ENCODE measurements at places on chromosomes 4 and X.

DNA sequence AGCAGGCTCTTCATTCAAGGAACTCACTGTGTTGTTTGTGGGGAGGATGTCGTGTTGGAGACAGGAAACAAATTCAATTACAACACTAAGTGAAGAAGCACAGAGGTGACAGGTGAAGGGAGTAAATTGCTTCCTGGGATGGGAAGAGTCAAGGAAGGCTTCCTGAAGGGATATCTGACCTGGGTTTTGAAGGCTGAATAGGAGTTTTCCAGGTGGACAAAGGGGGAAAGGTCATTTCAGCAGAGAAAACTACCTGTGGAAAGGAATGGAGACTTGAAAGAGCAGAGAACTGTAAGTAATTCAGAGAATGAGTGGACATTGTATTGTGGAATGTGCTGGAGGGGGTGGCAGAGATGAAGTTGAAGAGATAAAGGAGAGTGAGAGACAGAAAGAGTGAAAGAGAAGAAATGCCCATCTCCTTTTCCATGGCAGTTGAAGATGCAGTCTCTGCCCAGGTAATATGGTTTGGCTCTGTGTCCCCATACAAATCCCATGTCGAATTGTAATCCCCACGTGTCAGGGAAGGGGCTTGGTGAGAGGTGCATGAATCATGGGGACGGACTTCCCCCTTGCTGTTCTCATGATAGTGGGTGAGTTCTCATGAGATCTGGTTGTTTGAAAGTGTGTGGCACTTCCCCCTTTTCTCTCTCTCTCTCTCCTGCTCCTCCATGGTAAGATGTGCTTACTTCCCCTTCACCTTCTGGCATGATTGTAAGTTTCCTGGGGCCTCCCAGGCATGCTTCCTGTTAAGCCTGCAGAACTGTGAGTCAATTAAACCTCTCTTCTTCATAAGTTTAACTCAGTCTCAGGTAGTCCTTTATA, 205.7 kb upstream of the BCOR start:
- DNase-seq, result no peak

DNA sequence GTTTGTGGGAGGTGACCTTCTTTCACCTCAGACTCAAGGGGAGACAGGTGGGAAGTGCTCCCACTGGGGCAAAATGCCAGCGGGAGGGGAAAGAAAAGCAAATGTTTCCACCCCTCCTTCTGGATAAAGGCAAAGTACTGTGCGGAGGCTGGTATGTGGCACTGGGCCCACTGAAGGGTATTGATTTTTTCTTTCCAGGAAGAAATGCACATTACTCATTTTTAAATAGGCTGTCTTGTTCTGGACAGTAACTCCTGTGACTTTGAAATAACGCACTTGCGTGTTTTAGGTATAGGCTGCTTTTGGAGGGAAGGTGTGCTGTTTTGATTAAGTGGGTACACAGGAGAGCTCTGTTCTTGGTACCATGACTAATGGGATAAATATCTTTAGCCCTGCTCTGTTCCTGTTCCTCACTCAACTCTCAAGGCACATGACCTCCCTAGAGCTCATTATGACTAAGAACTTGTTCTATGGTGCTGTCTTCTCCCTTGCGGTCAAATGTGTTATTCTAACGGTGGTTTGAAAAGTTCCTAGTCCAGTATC, 40.7 kb upstream of the MBTPS2 start:
- DNase-seq, result no peak

DNA sequence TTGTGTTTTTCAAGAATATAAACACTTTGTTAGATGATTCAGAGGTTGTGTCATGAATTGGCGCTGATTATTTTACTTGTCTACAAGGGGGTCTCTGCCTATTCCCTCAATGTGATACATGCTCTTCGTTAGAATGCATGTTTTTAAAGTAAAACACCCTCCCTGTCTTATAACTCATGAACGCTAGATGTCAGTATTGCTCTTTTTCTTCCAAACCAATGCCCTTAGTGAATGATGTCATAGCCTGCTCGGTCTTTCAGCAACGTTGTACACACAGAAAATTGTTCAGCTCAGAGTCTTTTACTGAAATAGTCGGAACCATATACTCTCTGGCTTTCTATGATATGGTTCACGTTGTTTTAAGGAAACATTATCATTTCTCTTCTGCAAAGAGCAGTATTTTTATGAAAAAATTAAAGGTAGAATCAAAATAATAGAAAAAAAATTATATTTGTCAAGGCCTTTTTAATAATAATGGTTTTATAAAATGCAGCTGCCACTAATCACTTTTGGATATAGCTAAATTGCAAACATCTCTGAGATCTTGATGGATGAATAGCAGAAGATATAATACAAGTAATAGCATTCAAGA, 292.9 kb downstream of the TLL1 start:
- peak; percentile 72 for DNase-seq

- DNase-seq, result no peak
Measured at GRCh38 chr4:14607001-14607400, 395.3 kb upstream of the CPEB2 start.

DNA sequence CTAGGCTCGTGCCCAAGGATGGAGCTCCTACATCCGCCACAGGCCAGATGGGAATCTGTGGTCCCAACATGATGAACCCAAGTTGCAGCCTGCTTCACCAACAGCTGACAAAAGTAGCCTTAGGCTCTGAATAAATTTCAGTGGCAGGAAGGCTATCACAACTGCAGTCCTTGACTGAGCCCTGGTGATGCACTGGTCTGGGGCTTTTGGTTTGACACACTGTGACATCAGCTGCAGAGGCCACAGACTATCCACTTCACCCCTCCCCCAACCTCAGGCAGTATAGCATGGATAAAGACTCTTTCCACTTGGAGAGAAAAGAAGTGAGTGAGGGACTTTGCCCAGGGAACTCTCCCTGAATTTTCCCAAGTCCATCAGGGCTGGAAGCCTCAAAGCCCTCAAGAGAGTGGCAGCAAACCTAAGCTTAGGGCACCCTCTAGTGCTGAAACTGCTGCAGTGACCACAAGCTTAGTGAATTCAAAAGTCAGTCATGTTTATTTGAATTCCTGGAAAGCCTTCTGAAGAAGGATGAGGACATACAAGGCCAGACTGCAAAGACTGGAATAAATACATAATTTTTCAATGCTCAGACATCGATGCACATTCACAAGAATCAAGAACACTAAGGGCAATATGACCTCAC, 135.0 kb upstream of the TENT5D start:
- DNase-seq, result no peak

DNA sequence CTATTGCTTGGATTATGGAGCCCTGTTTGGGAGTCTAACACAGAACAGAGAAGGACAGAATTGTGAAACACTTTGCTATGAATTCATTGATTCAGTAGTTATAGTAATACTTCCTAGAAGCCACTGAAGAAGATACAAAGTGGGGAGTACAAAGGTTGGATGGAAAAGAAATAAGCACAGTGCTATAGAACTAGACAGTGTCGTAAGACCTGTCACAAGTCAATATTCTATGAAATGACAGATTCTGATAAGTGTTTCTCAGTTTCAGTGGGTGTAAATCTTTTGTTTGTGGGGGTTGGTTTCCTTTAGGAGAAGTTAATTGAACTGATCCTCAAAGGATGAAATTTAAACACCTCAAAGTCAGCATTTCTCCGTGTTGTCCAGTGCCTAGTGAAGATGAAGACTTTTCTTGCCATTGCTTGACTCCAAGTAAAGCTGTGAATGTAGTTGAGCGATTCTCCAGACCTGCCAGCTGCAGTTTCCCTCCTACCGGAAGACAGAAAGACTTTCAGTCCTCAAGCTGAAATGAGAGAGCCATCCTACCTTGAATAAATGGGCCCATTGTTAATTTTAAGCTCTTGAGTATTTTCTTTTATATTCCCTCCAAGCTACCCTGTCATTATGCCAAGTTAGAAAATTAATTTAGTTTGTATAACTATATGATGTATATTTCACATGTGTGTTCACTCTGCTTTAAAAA, 7.9 kb downstream of the PDLIM5 start:
- no peak for DNase-seq

DNA sequence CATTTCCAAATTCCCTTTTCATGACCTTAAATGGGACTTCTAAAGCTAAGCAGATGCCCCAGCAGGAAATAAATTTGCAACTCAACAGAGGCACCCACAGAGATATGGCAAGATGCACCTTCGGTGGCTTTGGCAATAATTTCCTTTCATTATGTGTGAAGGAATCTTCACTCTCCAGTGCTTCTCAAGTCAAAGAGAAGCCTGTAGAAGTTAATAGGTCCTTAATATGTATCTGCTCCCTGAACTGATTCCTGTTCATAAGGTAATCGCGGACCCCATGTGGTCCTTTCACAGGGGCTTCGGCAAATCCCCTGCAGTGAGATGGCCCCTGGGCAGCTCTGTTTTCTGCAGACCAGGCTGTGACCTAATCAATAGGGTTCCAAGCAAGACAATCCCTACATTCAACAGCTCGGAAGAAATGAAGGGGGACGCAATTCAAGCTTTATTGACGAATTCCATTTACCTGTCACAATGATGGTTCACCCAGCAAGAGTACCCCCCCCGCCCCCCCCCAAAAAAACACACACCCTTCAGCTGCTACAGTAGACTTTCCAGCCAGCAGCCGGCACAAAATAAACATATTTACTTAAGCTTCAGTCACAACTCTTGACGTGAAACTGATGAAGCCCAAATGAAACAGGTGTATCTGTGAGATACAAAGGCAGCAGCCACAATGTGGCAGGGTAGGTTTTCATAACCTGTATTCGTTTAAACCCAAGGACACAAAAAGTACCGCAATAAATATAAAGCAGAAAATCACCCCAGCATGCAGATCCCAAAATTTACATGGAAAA, 35.3 kb downstream of the FAT1 start:
- DNase-seq, result no peak

GRCh38 chr4:77600521-77601451, 4.8 kb upstream of the CXCL13 start:
- peak; percentile 25 for DNase-seq

DNA sequence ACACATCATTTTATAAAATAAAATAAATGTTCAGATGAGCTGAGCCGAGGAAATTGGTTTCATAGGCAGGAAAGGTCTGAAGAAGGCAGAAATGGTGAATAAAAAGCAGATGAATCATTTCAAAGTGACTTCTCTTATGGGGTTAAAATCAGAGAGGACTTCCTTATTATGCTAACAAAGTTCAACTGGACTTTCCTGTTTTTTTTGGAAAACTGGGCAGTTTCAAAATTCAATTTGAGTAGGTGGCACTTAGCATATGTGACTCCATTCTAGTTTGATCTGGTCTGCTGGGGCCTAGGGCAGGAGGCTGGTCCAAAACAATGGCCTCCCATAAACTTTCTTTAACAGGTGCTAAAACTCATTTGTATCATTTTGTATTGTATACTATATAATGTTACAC, 1794.9 kb upstream of the TENM3 start:
- DNase-seq, result no peak

DNA sequence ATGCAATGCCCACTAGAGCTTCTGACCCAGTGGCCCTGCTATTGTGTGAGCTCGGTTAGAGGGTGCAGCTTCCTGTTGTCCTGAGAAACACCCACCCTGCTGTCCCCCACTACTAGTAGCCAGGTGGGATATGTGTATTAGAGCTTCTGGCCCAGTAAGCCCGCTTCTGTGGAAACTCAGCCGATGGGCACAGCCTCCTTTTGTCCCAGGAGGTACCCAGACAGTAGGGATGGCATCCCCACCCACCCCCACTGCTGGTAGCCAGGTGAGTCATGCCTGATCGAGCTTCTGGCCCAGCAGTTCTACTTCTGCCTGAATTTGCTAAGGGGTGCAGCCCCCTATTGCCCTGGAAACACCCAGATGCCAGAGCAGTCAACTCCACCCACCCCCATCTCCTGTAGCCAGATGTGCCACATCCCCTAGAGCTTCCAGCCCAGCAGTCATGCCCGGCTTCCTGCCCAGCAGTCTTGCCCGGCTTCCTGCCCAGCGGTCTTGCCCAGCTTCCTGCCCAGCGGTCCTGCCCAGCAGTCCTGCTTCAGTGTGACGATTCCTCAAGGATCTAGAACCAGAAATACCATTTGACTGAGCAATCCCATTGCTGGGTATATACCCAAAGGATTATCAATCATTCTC, 162.7 kb upstream of the KLF8 start:
- no peak for DNase-seq

GRCh38 chr4:146592019-146592418, 46.7 kb upstream of the POU4F2 start:
- no peak for DNase-seq

GRCh38 chr4:155612074-155612473, 54.6 kb upstream of the GUCY1A1 start:
- no peak for DNase-seq

GRCh38 chr4:108139089-108139488, 29.6 kb downstream of the LEF1 start:
- DNase-seq, result no peak

DNA sequence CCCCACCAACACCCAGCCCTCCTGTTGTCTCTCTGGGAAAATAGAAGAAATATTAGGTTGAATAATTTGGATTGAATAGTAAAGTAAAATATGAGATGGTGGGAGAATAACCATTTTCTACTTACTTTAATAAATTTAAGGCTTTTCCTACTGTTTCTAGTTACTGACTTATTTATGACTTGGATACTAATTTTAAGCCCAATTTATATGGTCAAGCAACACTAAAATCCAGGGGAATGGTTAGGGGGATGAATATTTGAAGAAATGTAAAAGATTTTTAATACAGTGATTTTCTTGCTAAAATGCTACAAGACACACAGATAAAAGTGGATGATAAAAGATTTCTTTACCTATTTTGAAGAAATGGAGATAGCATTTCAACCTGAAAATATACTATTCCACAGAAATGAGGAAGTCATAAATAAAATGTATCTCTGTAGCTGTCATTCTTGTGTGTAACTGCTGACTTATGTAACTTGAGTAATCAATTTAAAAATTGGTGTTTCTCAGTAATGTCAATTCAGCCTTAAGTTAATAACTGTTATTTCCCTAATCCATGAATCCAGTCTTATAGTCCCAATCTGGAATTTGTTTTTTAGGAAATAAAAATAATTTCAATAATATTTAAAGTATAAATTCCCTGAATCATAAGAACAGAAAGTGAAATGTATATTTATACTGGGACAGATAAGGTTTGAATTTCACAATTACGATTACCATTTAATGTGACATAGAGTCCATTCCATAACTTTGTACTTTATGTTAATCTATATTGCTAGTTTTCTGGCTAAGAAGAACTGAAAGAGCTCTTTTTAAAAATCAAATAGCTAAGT, 24.3 kb upstream of the IL2 start:
- no peak for DNase-seq

GRCh38 chrX:65635822-65636221, 31.6 kb upstream of the MSN start:
- DNase-seq, result no peak

DNA sequence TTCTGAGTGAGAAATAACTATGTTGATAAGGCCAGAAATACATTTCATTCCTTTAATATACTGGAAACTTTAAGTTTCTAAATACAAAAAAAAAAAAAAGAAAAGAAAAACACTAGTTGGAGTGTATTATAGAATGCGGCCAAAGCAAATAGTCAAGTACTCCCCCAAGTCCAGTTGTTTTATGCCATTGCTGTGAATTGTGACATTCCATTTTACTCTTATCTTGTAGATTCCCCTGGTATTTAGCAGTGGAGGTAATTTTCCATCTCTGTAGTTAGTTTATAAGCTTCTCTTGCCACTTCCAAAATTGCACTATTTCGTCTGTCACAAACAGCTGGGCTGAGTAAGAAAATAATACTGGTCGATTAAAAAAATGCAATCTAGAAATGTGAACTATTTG, 426.0 kb downstream of the PCDH18 start:
- no peak for DNase-seq

Measured in NCI-H1694 treated with DMSO at 0.1 percent for 48 hours (cell line).